Femur (tissue), 1 donor: ENCODE measurements at places on chromosomes 4 and X.

- no peak for DNase-seq
These were observed 105.9 kb upstream of the SCOC start for GRCh38 chr4:140267576-140267975.

GRCh38 chr4:142130666-142131065, 494.3 kb downstream of the IL15 start:
- DNase-seq = no peak

DNA sequence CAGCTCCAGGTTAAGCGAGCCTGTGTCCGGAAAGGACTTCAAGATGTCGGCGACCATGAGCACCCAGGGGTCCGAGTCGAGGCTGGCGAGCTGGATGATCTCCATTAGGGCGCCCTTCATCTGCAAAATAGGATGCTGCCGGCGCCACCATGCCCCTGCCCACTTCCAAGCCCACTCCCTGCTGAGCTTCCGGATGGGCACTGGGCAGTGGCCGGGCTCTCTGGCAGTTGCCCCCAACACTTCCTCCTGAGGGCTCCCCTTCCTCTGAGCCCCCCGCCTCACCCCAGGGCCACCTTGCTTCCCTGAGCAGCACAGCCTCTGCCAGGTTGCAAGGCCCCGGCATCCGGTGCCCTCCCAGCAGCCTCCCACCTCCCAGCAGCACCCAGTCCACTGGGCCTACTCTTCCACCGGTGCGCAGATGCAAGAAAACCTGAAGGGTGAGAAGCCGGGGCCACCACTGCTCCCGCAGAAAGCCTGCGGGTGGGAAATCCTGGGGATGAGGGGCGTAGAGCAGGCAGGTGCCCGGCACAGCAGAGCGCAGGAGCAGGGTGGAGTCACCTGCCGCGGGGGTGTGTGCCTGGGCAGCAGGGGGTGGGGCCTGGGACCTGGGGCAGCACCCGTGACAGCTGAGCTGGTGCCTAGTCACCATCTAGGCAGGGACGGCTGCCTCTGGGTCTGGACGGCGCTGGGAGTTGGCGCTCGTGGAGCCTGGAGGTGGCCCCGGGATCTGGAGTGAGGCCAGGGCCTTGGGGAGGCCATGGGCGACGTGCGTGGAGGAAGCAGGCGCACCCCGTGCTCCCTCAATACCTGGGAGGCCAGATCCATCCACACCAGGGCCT, 17.0 kb downstream of the NELFA start:
- no peak for DNase-seq

DNA sequence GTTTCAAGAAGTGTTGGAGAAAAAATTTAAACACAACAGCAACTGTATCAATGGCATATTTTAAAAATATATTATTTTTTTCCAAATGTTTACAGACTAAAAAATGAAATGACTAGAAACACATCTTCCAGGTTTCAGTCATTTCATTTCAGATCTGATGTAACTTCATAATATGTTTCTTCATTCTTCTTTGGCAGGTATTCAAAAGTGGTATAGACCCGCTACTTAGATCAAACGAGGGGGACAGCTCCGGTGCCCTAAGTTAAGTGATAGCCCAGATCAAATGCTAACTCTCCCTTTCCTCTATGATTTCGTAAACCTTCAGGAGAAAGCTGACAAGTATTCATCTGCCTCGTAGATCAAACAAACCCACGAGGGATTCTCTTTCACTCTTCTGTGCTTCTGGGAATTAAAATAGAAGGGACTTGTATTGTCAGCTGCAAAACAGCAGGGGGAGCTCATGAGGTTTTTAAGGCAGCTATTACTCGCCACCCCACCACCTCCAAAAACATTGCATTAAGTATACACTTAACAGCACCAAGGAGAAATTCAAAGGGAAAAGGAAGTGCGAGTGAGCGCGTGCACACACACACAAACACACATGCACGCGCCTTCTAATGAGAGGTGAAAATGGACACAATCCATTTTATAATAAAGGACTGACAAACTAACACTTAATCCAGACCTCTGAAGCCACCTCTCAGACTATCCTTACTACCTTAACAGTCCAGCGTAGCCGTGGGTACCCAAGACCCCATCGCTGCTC, 21.4 kb downstream of the HELT start:
- peak; percentile 45 for DNase-seq

GRCh38 chrX:111875881-111876280, at the start of gene TRPC5OS:
Gene TRPC5OS, plus strand, starts transcription at chrX:111876181. Its CDS starts 25,669 bp downstream, at chrX:111901850.
- no peak for DNase-seq

GRCh38 chr4:155040031-155040430, 168.4 kb upstream of the NPY2R start:
- no peak for DNase-seq

DNA sequence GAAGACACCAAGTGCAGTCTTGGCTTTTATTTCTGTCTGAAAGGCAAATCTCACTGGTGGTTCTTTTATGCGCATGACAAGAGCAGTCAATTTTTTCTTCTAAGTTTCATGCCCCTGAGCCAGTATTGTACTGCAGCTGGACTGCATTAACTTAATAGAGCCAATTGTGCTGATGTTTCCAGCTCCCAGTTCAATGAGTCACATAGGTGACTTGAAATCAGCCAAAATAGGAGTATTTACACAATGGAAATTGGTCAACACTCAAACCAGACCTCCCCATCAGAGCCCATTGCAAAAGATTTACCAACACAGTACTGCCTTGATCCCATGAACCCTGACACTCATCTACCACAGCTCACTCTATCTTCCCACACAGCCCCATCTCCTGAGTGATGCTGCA, 100.3 kb upstream of the GUCY1A1 start:
- DNase-seq = peak; percentile 41

DNA sequence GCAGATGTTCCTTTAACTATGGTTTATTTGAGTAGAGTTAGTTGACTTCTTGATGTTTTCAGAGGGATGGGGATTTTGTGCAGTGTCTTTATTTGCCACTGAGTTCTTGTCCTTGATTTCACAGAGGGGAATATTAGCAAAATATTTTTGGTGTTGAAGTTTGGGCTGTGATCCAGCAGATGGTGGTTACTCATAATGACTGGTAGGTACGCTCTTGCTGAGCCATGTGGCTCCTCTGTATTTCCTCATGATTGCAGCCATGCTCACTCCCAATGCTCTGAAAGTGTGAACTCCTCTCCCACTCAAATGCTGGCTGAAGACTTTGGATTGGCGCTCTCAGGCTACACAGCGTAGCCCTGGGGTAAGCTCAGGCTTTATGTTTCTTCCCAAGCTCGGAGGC, 77.7 kb downstream of the KLF8 start:
- DNase-seq = no peak

GRCh38 chrX:21800344-21800770, 39.1 kb upstream of the MBTPS2 start:
- no peak for DNase-seq

DNA sequence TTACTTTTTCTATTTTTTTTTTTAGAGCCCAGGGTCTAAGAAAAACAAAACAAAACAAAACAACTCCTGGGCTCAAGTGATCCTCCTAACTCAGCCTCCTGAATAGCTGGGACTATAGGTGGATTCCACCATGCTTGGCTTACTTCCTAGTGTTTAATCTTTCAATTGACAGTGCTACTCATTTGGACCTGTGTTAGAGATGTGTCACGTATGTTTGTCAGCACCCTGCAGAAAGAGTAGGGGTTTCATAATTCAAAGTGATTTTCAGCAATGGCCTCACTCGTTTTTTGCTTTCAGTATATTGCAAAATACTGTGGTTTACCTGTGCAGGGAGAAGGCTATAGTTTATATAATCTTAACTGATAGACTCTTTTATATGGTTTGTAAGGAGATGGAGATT, 71.6 kb upstream of the TEX13D start:
- DNase-seq = no peak

DNA sequence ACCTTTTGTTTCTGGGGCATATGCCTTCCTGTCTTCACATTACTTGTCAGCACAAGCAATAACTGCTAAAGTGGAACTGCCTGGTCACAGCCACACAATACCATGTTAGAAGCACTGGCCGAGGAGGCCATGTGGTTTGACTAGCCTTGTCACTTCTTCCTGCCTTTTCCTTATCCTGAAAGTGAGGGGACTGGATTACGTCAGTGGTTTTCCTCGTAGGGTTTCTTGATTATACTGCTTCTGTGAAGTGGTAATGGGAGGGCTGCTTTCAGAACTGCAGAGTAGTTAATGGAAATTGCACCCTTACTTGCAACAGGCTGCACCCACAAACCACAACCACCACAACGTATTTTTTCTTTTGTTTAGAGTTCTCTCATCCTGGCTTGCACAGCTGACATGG, 26.6 kb downstream of the ZRSR2 start:
- peak; percentile 45 for DNase-seq

DNA sequence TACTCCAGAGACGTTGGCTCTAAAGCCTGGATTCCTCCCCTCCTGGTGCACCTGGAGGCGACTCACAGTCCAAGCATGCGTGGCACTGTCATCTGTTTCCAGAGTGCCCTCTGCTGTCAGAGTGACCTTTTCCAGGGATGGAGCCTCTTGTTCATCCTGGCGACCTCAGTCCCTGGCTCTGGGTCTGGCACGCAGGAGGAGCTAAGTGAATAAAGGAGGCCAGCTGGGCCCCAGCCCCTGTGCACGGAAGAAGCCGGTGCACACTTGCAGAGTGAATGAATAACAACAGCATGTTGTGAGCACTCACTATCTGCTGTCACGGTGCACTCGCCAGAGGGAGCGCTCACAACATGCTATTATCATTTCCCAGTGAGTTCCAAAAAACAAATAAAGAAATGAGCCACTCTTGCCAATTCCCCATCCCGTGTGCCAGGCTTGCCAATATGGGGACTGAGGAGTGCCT, 27.8 kb upstream of the PSAPL1 start:
- DNase-seq = peak; percentile 40

GRCh38 chr4:8688041-8688907, 95.7 kb downstream of the CPZ start:
- DNase-seq = peak; percentile 32

- peak; percentile 82 for DNase-seq
These were observed 12.1 kb downstream of the PJA1 start for GRCh38 chrX:69153060-69153730.

DNA sequence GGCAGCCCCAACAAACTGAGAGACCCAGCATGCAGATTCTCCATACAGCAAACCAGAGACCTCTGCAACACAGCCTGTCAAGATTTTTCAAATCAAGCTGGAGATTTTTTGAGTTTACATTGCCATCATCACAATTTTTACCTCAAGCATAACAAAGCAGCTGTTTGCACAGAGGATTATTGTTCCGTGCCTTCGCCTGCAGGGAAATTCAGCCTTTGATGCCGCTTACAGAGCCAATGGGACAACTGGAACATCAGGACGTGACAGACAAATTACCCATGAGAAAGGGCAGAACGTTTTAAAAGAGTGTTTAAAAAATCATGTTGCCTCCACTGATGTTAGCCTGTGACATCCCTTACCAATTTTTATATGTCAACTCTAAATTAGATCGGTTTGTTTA, 363.7 kb downstream of the FBXW7 start:
- DNase-seq = no peak

DNA sequence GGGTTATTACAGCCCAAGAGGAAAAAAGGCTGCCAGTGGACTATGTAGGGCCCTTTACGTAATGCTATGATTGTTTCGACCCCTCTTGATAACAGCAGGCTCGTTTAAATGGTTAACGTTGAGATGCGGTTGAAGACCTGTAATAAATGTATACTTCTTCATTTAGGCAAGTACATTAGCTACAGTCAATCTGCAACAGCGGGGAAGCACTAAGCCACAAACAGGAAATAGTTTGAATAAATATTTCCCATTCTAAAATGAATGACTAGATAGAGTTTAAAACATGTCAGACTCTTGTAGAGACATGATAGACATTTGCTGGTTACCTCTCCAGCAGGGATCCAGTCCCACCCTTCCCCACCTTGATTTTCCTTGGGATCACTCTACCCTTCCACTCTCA, 38.1 kb upstream of the STIM2 start:
- DNase-seq = no peak

- DNase-seq = no peak
These were observed 1079.8 kb downstream of the RAPGEF2 start for GRCh38 chr4:160182727-160183126.

DNA sequence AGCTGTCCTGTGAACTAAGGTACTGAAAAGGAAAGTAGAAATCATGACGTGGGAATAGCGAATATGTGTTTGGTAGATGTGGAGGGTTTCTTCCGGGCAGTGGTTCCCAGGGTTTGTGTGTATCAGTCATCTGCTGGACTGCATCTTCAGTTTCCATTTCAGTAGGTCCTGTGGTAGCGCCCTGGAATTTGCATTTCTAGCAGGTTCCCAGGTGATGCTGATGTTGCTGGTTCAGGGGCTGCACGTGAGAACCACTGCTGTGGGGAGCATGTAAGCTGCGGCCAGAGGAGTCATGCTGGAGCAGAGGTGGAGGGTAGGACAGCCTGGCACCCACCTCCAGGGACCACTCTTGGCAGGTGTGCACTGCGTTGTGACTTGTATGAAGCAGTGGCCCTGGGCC, 47.1 kb downstream of the ARHGAP10 start:
- no peak for DNase-seq

- no peak for DNase-seq
These were observed 71.0 kb downstream of the DDX60L start for GRCh38 chr4:168409089-168409801.

- DNase-seq = no peak
These were observed 6.9 kb upstream of the TRPC3 start for GRCh38 chr4:121958777-121959176.

DNA sequence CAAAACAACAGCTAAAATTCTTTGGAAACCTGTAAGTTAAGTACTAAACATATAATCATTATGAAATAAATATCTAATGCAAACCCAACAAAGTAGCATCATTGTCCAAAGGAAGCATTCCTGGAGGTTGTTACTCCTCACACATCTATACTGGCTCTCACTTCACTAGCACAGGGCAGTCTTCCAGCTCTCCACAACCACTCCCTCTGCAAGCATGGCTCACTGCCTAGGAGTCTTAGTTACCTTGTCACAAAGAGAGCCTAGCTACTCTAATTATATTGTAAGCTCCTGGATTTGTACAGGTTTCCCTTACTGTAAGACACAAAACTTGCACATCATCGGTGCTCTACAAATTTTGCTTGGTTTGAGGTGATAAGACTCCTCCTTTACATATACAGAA, 76.1 kb downstream of the AMMECR1 start:
- DNase-seq = peak; percentile 34

DNA sequence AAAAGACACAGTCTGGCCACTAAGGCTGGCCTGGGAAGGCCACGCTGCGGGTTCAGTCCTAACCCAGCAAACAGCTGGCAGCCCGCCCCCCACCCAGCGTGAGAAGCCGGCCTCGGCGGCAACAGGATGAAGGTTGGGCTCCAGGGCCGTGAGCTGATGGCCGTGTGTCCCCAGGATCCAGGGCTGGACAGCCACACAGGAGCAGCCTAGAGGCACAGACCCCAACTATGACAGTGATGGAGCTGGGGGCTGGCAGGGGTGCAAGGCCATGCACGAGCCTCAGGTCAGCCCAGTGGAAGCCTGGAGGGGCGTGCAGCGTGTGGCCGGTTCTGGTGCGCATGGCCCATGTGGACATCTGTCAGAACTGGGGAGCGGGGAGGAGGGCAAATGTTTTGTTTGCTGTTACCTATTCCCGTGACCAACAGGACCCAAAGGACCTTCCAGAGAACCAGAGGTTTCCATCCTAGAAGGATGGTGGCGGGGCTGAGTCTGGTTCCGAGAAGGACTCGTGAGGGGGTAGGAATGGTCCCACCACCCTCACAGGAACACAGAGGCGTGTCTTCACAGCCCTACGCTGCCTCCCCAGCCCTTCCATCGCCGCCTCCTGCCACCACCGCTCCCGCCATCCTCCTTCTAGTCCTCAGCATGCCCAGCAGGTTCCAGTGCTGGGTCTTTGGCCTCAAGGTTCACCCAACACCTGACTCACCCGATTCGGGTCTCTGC, 46.5 kb downstream of the ZFYVE28 start:
- DNase-seq = no peak
